ENCODE measurements at places on chromosomes 1 and 21.

DNA sequence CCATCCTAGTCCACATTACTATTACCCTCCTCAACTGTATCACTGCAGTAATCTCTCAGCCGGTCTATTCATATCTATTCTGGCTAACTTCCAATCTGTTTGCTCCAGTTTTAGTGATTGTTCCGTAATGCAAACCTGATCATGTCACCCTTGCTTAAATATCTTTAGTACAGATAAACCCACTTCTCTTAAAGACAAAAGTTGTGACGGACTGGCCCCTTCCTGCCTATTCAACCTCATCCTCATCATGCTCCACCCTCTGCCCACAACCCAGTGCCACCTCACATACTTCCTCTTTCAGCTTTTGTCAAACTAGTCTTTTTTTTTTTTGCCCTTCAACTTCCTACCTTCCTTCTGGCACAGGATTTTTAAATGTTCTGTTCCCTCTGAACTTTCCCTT is 2.8 kb upstream of the C1orf162 start:
- no peak for DNase-seq

- DNase-seq, result no peak
These were observed 100.4 kb downstream of the MRPL37 start for GRCh38 chr1:54300401-54300800.

DNA sequence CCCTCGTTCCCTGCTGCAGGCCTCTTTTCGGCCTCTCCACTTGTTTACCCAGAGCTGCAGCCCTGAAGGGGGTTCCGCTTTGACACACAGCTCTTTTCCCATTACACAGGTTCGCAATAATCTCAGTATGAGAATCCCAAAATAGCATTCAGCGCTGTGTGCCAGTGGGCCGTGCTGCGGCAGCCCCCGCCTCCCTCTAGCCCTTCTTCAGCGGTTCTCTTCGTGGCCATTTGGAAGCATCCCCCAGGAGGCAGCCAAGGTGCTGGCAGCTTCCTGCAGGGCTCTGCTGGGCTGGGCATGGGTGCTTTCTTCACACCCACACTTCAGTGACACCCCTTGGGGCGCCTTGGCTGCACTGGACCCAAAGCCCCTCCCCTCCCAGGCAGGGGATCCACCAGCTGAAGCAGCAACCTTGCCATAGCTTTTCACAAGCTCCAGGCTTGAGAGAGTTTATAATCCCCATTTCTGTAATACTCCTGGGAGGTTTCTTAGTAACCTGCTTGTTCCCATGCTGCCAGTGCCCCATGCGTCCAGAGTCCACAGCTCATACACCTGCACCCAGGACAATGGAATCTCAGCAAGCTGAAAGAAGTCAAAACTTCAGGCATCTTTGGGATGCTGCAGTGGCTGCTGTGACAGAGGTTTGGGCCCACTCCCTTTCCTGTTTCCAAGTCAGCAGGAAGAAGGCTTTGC is 8.1 kb downstream of the NCF2 start:
- DNase-seq, result no peak

DNA sequence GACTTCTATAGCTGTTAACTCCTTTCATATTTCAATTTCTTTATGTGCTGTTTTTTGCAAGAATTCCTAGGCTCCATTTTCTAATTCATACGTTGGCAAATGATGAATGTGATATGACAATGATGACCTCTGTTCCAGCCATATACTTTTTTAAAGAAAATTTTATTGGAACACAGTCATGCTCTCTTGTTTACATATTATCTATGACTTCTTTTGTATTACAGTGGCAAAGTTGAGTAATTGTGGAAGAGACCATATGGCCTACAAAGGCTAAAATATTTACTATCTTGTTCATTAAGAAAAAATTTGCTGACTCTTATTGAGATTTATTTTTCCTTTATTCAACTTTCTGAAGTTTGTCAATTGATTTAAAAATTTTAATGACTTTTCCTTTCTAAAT is 7.1 kb downstream of the IFI44L start:
- no peak for DNase-seq

DNA sequence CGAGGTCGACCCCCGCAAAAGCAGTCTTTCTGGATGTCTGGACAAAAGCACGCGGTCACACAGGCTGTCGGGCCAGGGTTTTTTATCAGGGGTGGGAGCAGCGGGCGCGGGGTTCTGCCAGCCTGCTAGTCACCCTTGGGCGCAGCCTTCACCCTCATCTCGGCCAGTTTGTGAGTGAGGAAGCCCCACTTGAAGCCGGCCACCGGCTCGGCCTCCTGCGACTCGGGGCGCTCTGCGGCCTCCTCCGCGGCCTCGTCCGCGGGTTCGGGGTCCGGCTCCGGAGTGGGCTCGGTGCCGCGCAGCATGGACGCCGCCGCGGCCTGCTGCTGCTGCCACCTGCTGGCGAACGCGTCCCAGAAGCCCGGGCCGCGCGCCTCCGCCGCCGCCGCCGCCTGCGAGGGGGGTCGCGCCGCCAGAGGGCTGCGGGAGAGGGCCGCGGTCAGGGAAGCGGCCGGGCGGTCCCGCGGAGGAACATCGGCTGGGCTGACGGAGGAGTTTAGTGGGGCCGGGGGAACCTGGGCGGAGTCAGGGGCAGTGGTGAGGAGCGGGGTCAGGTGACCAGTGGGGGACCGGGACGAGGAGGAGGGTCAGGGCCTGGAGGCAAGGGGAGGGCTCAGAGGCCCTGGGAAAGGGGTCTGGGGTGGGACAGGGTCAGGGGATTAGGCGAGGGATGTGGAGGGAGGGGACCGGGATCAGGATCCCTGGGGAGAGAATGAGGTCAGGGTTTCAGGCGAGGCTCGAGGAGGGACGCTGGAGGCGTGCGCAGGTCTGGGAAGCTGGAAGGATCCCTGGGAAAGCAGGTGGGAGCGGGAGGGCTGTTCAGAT is 4.5 kb downstream of the C1orf232 start:
- DNase-seq, result no peak

DNA sequence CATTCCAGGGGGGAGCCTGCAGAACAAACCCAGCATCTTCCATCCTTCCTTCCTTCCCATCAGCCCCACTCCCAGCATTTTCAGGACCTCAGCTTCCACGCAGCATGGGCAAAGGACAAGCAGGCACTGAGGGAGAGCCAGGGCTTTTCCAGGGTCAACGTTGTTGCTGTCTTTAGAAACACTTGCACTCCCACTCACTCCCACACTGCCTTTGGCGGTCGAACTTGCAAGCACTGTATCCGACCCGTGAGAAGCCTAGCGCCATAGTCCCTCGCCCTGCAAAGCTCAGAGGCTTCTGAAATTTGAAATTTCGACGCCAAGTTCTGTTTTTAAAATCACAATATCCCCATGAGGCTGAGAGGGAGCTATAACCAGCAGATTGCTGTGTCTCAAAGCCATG is 47.4 kb downstream of the KCNAB2 start:
- DNase-seq, result no peak

DNA sequence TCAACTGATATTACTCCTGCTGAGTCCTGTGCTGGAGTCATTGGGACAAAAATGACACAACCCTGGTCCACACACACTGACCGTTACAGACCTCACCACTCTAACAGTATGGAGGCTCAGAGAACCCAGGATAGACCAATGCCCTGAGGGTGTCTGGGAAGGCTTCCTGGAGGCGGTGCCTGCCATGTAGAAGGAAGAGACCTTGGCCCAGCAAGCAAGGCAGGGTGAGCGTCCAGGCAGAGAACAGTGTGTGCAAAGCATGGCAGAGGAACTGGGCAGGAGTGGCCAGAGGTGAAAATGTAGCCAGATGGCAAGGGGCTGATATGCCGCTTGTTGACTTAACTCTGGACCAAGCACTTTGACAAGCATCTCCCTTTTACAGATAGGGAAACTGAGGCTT is 85.5 kb downstream of the VWA5B1 start:
- DNase-seq, result no peak

DNA sequence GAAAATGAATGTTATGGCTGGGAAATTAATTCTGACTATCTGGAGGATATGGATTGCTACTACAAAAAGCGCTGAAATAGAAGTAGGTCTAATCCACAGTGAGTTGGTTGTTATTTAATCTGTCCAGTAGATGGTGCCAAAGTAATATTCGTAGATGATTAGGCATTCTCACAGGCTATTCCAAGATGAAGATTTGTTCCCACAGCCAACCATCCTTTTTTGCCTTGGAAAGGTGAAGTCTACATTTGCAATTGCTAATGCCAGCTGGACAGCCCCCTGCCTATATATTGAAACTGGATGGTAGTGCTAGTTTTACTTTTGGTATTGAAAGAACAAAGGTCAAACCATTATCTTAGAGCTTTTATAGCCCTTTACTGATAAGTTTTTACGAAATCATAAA is 43.8 kb downstream of the RBM11 start:
- DNase-seq, result peak; percentile 2

DNA sequence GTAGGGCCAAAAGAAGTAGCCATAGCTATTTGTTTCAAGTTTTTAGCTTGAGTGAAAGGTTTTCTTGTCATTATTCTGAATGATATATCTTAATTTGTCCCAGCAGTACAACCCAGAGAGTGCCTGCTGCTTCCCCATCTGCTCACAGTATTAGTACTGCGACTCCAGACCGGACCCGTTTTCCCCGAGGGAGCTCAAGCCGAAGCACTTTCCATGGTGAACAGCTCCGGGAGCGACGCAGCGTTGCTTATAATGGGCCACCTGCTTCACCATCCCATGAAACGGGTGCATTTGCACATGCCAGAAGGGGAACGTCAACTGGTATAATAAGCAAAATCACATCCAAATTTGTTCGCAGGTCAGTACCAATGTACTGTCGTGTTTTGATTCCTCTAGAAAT is 37.2 kb upstream of the C1orf115 start:
- no peak for DNase-seq

DNA sequence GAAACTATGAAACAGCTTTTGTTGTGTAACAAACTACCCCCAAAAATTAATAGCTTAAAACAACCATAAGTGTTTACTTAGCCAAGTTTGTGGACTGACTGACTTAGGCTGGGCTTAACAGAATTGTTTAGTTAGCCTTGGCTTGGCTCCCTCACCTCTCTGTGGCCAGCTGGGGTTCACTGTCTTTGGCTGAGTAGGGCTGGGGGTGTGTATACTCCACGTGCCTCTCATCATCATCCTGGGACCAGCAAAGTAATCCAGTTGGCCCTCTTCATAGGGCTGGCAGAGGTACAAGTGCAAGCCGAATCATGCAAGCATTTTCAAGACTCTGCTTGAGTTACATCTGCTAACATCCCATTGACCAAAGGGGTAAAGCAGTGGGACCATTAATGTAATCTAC is 252.3 kb downstream of the BRINP2 start:
- DNase-seq, result no peak

- DNase-seq, result no peak
These were observed 7.0 kb downstream of the OR14I1 start for GRCh38 chr1:248695451-248696132.

DNA sequence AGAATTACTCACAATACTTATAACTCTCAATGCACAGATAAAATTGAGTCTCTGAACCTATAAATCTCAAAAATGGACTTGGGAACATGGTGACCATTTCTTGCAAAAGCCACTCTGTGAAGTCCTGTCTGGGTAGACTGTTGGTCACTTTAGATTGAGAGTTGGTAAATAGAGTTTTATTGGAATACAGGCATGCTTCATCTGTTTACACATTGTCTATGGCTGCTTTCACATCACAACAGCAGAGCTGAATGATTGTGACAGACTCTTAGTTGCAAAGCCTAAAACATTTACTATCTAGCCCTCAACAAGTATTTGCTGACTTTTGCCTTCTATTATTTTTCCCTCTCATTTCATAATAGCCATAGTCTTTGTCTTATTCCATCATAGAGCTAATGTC is 24.1 kb upstream of the ASPM start:
- DNase-seq, result no peak

- no peak for DNase-seq
These were observed 56.5 kb downstream of the CDC7 start for GRCh38 chr1:91557039-91557690.

GRCh38 chr1:153357076-153357852 is 390 bp upstream of the S100A9 start:
- no peak for DNase-seq

DNA sequence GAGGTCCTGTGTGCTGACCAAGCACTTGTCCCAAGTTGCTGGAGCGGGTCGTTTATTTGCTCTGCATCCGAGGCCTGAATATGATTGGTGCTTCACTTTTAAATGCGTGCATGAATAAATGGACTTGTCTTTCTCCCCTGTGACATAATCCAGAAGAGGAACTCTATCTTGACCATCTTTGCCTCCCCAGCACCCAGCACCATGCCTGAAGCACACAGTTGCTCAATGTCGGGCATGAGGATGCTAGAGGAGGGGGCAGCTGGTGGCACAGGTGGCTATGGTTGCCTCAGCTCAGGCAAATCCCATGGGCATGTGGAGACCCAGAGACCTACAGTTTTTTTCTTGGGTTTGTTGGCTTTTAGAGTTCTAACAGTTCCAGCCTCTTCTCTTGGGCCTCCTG is 142.6 kb downstream of the KAZN start:
- DNase-seq, result no peak

GRCh38 chr1:75785320-75785982 is 605 bp upstream of the RABGGTB start:
- DNase-seq, result no peak

DNA sequence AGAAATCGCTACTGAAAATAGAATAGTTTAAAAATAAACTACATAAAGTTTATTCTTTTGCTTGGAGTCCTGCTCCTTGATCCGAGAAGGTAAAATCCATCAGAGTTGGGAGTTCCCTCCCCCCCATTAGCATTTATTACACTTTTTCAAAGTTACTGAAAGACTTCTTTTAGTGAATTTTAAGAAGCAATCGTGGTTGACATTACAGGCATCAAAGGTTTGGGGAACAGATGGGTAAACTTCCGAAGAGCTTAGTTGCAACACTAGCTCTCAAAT is 31.0 kb upstream of the NFIA start:
- no peak for DNase-seq

DNA sequence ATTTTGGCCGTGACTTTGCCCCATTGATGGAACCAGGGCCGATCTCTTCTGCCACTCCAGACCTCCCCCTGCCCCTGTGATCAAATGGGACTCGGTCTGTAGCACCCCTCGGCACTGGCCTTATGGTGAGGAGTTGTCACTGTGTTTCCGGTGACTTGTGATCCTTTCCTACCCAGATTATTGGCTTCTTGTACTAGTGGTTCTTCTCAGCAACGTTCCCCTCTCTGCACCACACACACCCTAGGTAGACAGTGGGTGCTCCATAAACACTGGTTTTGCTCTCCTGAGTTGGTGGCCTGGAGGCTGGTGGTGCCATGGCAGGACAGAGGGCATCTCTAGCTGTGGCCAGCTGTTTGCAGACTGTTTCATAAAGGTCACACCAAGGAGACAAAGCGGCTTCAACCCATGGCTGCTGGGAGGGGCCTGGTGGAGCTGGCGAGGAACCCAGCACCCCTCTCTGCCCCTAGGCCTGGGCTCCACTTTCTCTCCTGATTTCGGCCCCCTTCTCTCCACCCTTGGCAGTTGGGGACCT is 50.7 kb downstream of the DHRS3 start:
- no peak for DNase-seq

- no peak for DNase-seq
These were observed 77.9 kb downstream of the GFI1 start for GRCh38 chr1:92408825-92409224.

DNA sequence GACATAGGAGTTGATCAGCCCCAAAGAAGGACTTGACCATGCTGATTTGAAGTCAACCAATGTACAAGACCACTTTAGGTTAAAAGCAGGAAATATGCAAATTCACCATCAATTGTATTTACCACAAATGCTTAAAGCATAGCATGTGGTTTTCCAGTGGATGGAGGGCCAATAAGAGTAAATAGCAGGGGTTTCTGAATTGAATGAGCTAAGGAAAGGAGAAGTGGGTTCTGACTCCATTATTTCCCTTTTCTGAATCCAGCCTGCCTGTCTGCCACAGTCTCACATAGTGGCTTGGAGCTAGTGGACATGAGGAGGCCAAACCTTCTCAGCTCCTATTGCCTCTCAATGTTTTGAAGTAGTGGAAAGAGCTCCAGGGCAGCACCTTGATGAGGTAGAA is 7.2 kb upstream of the TNFSF18 start:
- no peak for DNase-seq

Data from pulmonary artery endothelial cell (primary cell).